ENCODE measurements at places on chromosomes 3 and 15.

DNA sequence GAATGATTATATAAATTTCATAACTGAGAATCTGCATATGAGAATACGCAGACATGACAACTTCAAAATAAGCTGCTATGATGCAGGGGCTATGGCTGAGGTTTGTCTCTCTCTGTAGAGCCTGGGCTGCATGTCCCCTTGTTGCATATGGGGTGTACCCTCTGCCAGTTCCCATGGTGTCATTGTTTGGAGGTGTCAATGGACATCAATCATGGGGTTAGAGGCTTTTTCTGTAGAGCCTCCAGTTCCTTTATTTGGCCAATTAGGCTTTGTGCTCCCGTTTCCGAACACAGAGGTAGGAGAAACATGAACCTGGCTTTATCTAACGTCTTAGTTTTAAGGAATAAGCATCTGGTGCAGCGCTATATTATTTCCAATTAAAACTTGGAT lies 77.3 kb upstream of the RARB start:
- no peak for DNase-seq

- DNase-seq = no peak
These were observed 269.8 kb downstream of the CHST2 start for GRCh38 chr3:143389388-143389787.

DNA sequence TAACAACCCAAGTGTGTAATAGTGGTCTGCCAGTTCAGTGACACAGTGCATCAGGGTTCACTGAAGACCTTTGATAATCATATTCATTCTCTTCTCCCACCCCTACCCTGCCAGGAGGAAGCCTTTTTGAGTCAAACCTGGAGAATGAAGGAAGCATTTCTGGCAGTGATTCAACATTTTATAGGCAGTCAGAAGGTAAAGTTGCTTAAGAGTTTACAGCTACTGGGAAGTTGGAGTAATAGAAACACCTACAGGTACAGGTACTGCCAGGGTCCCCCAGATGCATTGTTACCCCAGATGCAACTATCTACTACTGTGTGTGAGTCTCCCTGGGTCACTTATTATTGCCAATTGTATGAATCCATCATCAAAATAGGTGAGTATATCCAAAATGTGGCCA lies 146.9 kb upstream of the EIF1B start:
- DNase-seq = no peak

- no peak for DNase-seq
These were observed 183.5 kb upstream of the PRICKLE2 start for GRCh38 chr3:64408770-64409169.

DNA sequence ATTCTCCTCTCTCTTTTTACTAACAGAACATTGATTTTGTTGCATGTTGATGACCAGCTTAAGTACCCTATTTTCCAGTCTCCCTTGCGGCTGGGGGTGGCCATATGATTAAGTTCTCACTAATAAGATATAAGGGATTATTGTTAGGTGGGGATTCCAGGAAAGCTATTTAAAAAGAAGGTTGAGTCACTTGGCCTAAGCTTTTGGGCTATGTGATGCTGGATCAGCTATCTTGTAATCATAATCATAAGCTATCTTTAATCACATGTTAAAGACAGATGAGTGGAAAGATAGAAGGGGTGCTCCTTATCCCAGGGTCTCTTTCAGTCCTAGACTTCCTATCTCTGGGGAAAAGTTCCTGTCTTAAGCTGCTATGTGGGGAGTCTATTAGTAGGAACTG lies 59.9 kb downstream of the CGNL1 start:
- no peak for DNase-seq

- DNase-seq = no peak
These were observed 16.6 kb downstream of the CAPN3 start for GRCh38 chr15:42375941-42376340.

GRCh38 chr15:49236869-49237268 lies 66.8 kb downstream of the GALK2 start:
- no peak for DNase-seq

- no peak for DNase-seq
These were observed 153.1 kb downstream of the TNIK start for GRCh38 chr3:171307046-171307585.

GRCh38 chr15:83698294-83698693 lies 44.4 kb downstream of the ADAMTSL3 start:
- peak; percentile 2 for DNase-seq

- no peak for DNase-seq
These were observed 189.2 kb downstream of the CADM2 start for GRCh38 chr3:85148036-85148435.

GRCh38 chr3:129315223-129315997 lies 36.7 kb downstream of the HMCES start:
- peak; percentile 30 for DNase-seq

GRCh38 chr15:28957606-28958498 lies 72.1 kb downstream of the APBA2 start:
- no peak for DNase-seq

DNA sequence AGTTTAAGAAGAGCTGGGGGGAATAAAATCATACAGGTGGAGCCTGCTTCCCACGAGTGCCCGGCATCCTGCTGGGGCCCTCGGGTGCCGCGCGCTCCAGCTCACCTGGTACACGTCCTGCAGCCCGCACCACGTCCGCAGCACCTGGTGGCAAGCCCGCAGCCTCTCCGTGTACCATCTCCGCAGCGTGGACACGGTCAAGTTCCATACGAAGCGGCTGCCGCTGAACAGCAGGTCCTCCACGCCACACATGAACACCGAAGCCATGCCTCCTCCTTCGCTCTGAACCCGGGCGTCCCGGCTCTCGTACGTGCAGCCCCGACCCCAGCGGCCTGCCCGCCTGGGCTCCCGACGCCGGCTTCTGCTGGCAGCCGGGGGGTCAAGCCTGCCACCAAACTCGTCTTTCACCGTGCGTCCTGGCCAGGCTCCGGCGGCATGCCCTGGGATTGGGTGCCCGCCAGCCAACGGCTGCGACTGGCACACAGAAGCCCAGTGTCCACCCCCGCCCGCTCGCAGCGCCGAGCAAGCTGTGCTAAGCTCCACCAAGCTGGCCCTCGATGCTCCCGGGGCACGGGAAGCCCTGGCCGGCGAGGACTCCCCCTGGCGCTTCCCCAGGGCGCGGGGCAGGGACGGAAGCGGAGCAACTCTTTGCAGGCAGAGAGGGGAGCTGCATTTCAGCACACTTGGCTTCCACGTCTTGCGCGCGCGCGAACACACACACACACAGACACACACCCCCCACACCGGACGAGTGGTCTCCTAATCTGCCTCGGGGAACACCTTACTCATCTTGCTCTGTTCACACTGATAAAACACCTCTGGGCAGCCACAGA lies at the start of gene FRMD4B:
Gene FRMD4B (minus strand): TSS at position 366 of the 833 bp plus-strand sequence. CDS start 99 bp downstream, at position 267.
- DNase-seq = no peak

- DNase-seq = no peak
These were observed 24.8 kb upstream of the ZNF774 start for GRCh38 chr15:90327311-90327710.

DNA sequence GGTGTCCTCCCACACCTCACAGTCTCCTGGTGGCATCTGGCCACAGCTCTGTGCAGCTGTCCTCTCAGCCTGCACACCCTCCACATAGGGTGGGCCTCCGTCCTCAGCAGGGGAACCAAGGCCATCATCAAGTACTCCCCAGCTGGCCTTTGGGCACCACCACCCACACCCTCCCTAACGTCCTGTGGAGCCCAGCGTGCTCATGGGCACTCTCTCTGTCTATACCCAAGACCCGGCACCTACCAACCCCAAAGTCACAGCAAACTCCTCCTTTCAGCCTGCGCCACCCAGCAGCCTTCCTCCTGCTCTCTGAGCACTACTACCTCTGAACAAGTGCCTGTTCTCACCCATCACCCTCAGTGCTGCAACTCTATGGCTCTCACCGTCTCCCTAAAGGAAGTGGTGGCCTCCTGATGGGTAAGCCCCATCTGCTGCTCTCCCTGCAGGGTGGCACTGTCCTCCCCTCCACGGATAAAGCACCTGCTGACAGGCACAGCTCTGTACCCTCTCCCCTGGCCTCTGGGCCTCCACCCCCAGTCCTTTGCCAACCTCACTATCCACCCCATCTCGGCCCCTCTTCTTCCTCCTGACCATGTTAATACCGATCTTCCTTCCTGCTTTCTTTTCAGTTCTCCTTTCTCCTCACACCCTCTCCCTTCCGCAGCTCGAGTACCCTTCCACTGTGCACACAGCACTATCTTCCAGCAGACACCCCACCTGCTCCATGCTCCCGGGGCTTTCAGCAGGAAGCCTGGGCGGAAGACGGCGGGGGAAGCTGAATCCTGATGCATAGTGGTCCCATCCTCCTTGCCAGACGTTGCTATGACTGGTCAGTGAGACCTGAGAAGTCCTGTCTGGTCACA lies 31.5 kb downstream of the SLC41A3 start:
- DNase-seq = no peak

DNA sequence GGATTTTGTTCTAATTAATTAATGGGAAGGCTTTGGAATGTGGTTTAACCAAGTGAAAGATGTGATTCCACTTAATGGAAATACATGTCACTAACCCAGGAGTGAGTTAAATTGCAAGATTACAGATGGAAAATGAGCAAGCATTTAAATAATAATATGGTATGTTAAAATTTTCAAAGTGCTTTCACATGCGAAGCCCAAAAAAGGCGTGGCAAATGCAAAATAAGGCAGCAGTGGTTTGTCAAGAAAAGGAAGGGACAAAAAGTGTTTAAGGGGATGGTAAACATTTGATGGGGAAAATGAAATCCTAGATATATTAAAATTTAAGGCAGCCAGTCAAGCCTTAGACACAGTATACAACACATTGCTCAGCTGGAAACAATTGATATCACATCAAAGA lies 2.9 kb downstream of the TICRR start:
- no peak for DNase-seq

DNA sequence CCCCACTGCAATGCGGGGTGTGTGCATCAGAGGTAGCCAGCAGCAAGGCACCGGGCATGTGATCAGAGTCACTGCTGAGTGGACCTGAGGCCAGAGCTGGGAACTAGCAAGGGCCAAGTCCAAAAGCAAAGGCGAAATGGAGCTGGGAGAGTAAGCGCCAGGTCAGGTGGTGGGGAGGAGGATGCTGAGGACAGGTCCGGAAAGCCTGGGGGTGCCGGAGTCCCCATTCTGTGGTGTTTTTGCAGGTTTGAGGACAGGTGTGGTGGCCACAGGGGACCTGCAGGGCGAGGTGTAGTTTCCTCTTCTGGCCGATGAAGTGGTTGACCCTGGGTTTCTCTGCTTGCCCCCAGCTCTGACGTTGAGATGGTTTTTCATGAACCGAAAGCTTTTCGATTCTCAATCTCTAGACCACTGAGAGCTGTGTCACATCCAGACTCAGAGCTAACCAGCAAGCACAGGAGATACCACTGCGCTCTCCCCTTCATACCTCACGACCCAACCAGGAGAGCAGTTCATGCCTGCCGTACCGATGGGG lies 35.0 kb upstream of the HES1 start:
- DNase-seq = no peak

DNA sequence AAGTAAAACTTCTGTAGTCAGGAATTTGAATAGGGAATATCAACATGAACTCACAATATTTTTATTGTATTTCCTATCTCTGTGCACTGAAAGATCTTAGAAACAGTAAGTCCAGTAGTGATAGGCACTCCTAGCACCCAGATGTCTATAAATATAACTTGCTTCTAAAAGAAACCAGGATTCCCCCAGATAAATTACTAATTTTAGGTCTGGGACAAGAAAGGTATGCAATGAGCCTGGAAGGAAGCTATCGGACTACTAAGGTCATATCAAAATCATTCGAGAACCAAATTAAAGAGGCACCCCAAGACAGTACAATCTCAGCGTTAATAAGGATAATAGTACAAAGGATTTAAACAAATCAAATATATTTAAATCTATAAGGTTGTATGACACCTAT lies 47.4 kb downstream of the CLDN18 start:
- DNase-seq = no peak

GRCh38 chr3:175383813-175384212 lies 524.7 kb downstream of the NAALADL2 start:
- DNase-seq = no peak

GRCh38 chr15:33310481-33311311 lies at the start of gene RYR3:
RYR3 (plus strand) TSS chr15:33310967; CDS start chr15:33311046, 79 bp downstream.
- DNase-seq = peak; percentile 66

GRCh38 chr15:71612397-71612722 lies 198.0 kb upstream of the NR2E3 start:
- no peak for DNase-seq

- DNase-seq = no peak
These were observed 52.7 kb downstream of the LDHAL6B start for GRCh38 chr15:59259137-59259943.

DNA sequence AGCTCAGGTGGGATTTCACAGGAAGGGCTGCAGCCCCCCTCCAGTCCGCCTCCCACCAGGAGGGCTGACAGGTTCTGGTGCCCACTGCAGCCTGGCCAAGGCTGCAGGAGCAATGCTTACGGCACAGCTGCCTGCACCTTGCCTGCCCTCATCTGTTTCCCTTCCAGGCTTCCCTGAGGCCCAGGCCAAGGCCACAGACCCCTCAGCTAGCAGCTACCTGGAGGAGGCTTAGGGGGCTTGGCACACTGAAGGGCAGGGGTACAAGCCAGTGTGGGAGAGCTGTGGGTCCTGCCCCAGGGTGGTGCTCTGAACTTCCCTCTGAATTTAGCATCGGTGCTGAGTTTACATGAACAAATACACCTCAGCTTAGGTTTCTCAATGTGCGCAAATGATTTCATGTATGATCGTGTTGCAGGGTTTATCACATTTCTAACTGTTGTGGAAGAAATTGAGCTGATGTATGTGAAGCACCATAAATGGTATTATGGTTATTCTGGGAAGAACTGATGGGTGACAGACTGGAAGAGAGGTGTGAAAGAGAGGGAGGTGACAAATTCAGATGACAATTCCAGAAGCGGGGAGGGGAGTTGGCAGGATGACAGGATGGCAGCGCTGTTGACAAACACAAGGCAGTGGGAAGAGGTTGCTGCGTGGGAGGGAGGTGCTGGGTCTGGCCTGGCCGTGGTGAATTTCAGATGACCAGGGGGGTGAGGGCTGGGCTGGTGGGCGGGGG lies 6.1 kb downstream of the RHCG start:
- DNase-seq = no peak

DNA sequence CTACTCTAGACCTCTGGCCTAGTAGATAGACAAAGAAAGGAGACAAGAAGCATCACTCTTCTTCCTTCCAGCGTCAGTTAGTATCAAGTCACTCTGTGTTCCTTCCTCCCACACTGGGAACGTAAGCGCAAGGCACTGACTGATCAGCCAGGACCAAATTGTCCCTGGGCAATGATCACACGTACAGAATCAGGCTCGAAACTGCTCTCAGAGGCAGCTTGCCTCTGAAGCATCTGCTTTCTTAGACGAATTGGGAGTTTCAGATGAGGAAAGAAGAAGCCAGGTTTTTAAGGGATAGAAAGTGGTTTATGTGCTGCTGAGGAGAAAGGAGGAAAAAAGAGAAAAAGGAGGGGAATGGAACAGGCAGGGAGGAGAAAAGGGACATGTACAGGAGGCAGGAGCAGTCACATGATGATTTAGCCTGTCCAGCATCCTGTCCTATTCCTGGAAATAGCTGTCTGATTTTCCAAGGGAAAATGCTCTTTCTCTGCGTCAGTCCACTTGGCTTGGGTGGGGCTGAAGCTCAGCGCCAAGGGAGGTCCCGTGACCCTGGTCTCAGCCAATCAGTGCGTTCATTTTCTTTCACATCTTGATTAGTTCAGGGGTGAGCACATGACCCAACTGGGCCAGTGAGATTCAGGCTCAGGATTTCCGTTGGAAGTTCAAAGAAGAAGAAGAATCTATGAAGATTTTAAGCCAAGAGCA lies 102.0 kb upstream of the PRICKLE2 start:
- no peak for DNase-seq

- DNase-seq = no peak
These were observed 16.0 kb downstream of the HACD2 start for GRCh38 chr3:123568875-123569274.
